Thymus (tissue), 14 donors: ENCODE measurements at places on chromosomes 3 and 15.

GRCh38 chr3:113698956-113699355 lies 2.5 kb upstream of the USF3 start:
- H3K36me3 ChIP-seq: no peaks in the 10 kb centered on the region
- no peak overlapping the region for H3K4me3 ChIP-seq
- DNase-seq: no peak
- H3K4me1 ChIP-seq: peaks cover 11% of the 10 kb centered on the region
- no peak overlapping the region for H3K27ac ChIP-seq
- H3K27me3 ChIP-seq: no peaks in the 10 kb centered on the region

DNA sequence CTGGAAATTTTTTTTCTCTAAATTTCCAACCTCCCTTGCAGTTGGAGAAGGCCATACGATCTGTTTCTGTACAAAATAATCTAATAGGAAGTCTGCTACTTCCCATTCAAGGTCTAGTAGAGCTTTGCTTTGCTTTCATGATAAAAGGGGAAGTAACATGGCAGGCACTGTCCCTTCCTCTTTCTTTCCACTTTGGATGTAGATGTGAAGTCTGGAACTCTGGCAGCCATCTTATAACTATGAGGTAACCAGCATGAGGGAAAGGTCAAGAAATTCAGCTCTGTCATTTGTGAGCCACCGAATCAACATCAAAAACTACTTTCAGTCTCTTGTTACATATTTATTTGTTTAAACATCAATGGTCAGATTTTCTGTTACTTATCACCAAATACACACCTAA lies 156.3 kb downstream of the MTHFS start:
- DNase-seq: no peak
- H3K36me3 ChIP-seq: no peaks in the 10 kb centered on the region
- H3K4me3 ChIP-seq: no peak overlapping the region
- H3K27ac ChIP-seq: no peak overlapping the region
- no peaks in the 10 kb centered on the region for H3K27me3 ChIP-seq

DNA sequence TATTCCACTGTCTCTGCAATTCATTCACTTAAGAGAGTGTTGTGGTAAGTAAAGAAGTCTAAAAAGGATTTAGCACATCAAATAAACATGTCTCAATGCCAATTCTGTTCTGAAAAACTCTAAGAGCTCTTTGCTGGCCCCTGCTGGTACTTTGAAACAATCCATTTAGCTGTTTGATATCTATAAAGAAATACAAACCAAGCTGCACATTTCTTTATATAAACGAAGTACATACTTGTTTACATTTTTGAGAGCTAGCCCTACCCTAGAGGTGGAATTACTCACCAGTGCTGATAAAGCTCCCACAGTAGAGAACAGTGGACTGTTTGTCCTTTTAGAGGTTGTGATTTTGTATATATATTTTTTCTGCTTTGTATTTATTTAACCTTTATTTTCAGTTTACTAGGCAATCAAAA lies 75.5 kb downstream of the NEDD4 start:
- no peaks in the 10 kb centered on the region for H3K4me1 ChIP-seq
- no peaks in the 10 kb centered on the region for H3K27me3 ChIP-seq
- no peak overlapping the region for H3K4me3 ChIP-seq
- no peaks in the 10 kb centered on the region for H3K36me3 ChIP-seq
- DNase-seq: peak; percentile 32

DNA sequence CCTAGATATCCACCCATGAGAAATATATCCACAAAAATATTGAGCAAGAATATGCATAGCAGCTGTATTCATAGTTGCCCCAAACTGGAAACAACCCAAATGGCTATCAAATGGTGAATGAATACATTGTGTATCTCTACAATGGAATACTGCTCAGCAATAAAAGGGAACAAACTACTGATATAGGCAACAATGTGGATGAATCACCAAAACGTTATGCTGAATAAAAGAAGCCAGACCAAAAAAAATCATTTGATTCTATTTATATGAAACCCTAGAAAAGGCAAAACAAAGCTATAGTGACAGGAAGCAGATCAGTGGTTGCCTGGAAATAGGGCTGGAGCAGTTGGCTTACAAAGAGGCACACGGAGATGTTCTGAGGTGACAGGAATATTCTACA lies 15.5 kb upstream of the CMTM7 start:
- no peak overlapping the region for H3K4me3 ChIP-seq
- H3K27ac ChIP-seq: no peak overlapping the region
- H3K4me1 ChIP-seq: peaks cover 42% of the 10 kb centered on the region
- DNase-seq: no peak
- no peaks in the 10 kb centered on the region for H3K27me3 ChIP-seq
- no peaks in the 10 kb centered on the region for H3K36me3 ChIP-seq

GRCh38 chr3:113783463-113783862 lies 36.6 kb downstream of the ATP6V1A start:
- H3K27me3 ChIP-seq: no peaks in the 10 kb centered on the region
- no peak for DNase-seq
- no peaks in the 10 kb centered on the region for H3K4me1 ChIP-seq
- no peak overlapping the region for H3K27ac ChIP-seq
- no peak overlapping the region for H3K4me3 ChIP-seq
